Right renal cortex interstitium (tissue), 3 donors: ENCODE measurements at places on chromosomes 2 and 18.

DNA sequence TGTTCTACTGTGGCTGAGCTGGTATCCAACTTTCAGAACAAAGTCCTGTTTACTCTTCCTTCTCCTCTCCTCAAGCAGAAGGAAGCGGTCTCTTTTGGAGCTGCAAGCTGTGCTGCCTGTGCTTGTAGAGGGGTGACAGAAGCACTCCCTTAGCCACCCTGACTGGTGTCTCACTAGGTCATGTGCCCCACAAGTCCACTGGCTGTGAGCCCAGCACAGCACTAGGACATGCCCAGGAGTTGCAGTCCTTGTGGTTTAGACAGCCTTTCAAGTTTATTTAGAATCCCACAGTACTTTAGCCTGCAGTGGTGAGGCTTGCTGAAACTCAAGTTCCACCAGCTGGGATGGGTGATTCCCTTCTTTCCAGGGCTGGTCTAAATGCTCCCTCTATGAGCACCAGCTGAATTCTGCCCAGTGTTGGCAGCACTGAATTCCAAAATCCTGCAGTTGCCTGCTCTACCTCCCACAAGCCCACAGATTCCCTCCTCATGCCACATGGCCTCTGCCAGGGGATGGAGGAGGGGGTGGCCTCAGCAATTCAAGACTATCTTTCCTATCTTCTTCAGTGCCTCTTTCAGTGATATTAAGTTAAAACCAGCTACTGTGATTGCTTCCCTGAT is 61.2 kb downstream of the CCDC85A start:
- no peak for DNase-seq

GRCh38 chr2:71101656-71102055 is 28.4 kb downstream of the MCEE start:
- DNase-seq = no peak

GRCh38 chr2:147916723-147917122 is 71.9 kb downstream of the ACVR2A start:
- DNase-seq = no peak

GRCh38 chr18:58025733-58026132 is 18.3 kb upstream of the NEDD4L start:
- no peak for DNase-seq

- DNase-seq = no peak
Measured at GRCh38 chr2:45102579-45103117, 93.4 kb upstream of the SIX2 start.

- no peak for DNase-seq
Measured at GRCh38 chr2:200470230-200470629, 39.6 kb downstream of the KCTD18 start.

DNA sequence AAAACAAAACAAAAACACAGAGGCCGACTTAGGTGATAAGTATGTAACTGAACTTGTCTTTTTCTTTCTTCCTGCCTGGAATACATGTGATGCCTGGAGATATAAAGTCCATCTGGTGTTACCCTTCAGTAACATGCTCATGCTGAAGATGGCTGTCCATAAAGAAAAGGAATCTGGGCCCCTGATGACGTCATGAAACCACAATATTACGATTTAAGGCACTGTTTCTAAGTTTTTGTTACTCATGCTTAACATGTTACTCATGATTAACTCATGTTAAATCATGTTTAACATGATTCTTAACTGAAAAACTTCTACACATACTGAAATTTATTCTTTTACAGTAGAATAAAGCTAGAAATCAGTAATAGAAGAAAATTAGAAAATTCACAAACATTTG is 49.0 kb downstream of the STRADB start:
- no peak for DNase-seq

- DNase-seq = no peak
Measured at GRCh38 chr2:208057108-208057507, 31.8 kb upstream of the PLEKHM3 start.

GRCh38 chr18:9594823-9595596 is 19.3 kb downstream of the PPP4R1 start:
- DNase-seq = no peak

DNA sequence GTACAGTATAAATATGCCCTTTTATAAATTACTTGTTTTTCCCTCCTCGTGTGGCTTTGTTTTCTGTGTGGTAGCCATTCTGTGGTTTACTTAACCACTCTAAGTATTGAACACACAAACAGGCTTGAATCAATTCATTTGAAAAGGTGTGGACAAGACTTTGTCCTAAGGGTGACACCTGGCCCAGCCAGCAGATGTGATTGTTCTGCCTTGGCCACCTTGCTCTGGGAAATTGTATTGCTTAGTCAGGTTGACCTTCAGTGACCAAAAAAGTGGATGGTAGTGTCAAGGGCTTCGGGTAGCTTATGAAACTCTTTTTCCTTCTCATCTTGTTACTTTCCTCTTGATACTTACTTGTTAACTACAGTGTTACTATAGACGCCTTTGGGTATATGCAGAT is 61.9 kb downstream of the DGKD start:
- no peak for DNase-seq

DNA sequence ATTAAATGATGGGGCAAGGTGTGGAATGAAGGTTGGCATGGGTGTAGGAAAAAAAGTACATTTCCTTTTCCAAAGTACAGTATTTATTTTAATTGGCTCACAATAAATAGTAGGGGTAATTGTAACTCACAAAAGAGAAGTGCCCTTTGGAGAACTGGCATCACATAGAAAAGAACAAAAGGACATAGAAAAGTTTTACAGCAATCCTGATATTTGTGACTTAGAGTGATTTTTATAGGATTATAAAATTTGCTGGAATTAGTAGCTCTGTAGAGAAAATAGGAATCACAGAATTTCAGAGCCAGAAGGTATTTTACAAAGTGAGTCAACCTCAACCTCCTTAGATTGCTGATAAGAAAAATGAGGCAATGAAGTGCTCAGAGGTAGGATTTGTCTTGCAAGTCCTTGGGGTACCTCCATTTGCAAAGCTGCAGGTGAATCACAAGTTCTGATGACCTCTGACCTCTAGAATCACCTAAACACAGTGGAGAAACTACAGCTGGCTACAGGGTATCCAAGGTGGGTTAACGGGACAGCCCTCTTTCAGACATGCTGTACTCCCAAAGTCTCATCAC is 133.6 kb downstream of the SOCS6 start:
- no peak for DNase-seq

- no peak for DNase-seq
Measured at GRCh38 chr2:128536925-128537620, 218.4 kb upstream of the HS6ST1 start.

DNA sequence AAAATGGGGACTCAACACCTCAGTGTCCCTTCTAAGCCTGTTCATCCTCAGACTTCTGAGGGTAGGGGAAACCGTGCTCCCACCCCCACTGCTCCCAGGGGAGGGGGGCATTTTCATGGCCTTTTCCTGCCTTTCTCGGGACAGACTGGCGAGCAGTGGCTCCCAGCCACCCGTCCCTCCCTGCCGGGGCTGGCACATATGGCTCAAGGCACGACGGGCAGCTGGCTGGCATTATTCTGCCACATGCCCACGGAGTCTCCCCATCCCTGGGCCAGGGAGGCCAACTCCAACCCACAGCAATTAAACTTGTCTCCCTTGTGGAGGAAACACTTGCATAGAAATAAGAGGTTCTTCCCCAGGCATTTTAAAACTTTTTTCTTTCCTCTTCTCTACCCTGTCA is 148.5 kb upstream of the CBLN2 start:
- DNase-seq = no peak

GRCh38 chr18:48238206-48238605 is 171.0 kb downstream of the ZBTB7C start:
- DNase-seq = no peak

GRCh38 chr2:23637011-23637778 is 252.2 kb downstream of the KLHL29 start:
- no peak for DNase-seq
